ENCODE measurements at places on chromosomes 6 and 20. TPM values are rescaled to one million over a fixed set of nuclear protein-coding genes. Genes with fewer than 3 reads are reported as not detected.

GRCh38 chr6:30615958-30616810 is 859 bp downstream of the PPP1R10 start:
- peaks cover 25% of the 10 kb centered on the region for H3K36me3 ChIP-seq
- peak; percentile 69 for DNase-seq
- H3K4me3 ChIP-seq: peak overlapping the region; percentile 91

DNA sequence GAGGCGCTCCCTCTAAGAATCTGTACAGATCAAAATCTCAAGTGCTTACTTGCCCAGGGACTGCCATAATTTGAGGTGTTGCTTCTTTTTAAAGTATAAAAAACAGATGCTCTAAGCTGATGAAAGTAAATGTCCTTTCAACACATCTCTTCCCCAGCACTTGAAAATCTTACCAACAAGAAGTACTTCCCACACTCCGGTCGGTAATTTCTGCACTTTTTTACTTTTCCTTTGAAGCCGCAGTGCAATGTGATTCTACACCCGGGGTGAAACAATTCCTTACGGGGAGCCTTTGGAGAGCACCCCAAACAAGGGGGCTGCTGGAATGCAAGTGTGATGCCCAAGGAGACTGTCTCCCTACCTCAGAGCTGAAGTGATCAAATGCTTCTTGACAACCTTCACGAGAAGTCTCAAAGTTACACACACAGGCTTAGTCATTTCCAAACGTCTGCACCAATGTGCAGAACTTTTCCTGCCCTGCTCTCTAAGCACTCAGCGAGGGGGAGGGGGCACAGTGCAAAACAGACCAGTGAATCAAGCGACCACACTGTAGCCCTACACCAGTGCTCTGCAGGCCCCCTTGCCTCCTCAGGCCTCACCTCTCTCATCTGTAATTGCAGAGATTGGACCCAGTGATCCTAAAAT is 56.7 kb downstream of the ATXN1 start:
- no peaks in the 10 kb centered on the region for H3K27me3 ChIP-seq
- H3K27ac ChIP-seq: peak overlapping the region; percentile 12
- H3K36me3 ChIP-seq: no peaks in the 10 kb centered on the region
- peaks cover 63% of the 10 kb centered on the region for H3K4me1 ChIP-seq
- peak overlapping the region; percentile 42 for H3K4me3 ChIP-seq
- DNase-seq: no peak

DNA sequence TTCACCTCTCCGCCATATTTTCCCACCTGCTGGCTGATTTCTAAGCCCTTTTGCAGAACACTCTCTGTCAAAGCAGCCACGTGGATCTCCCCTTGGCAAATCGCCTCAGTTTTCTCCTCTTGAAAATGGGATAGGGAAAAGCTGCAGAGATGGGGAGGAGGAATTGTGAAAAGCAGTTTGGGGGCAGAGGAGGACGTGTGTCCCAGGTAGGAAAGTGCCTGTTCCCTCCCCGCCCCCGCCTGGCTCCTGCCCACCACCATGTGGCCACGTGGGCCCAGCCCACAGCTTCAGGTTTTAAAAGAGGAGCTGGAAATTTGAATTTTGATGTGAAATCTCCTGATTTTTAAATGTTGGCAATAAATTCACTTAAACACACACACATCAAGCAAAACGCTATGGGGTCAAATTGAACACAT is 3.6 kb upstream of the CEBPB start:
- H3K4me1 ChIP-seq: peaks cover 5% of the 10 kb centered on the region
- H3K4me3 ChIP-seq: no peak overlapping the region
- DNase-seq: no peak
- no peaks in the 10 kb centered on the region for H3K36me3 ChIP-seq

GRCh38 chr20:1790386-1790785 is 104.8 kb upstream of the SIRPA start:
- H3K27me3 ChIP-seq: peaks cover 19% of the 10 kb centered on the region
- DNase-seq: no peak
- no peaks in the 10 kb centered on the region for H3K4me1 ChIP-seq
- no peak overlapping the region for H3K27ac ChIP-seq
- H3K4me3 ChIP-seq: no peak overlapping the region
- no peaks in the 10 kb centered on the region for H3K36me3 ChIP-seq

- H3K4me3 ChIP-seq: no peak overlapping the region
- H3K36me3 ChIP-seq: no peaks in the 10 kb centered on the region
- DNase-seq: no peak
- H3K27ac ChIP-seq: no peak overlapping the region
These were observed 431.6 kb downstream of the GJA1 start for GRCh38 chr6:121867095-121867494.

DNA sequence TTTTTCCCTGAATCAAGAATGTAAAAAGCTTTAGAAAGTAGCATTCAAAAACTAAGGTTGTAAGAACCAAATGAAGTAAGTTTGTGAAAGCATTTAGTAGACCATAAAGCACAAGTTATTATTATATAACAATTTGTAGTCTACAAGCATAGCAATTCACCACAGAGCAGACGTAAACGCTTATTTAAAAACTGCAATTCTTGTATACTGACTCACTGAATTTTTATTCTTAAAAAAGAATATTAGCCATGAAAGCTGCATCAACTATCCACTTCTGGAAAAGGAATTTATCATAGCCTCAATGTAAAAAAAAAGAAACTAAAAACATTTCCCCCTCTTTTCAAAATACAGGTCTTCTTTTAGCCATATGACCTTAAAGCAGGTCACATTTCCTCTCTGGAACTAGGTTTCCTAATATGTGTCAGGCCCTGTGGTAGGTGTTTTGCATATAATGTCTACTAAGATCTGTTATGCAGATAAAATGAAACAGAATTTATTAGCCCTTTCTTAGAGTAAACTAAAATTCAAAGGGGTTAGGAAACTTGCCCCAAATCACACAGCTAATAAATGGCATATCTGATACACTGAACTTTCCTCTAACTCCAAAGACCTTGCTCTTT is 2.1 kb downstream of the MAP3K7 start:
- H3K27me3 ChIP-seq: no peaks in the 10 kb centered on the region
- H3K36me3 ChIP-seq: no peaks in the 10 kb centered on the region
- H3K27ac ChIP-seq: no peak overlapping the region
- H3K4me3 ChIP-seq: no peak overlapping the region
- peaks cover 42% of the 10 kb centered on the region for H3K4me1 ChIP-seq

- H3K4me1 ChIP-seq: no peaks in the 10 kb centered on the region
- DNase-seq: no peak
- H3K36me3 ChIP-seq: no peaks in the 10 kb centered on the region
- no peaks in the 10 kb centered on the region for H3K27me3 ChIP-seq
- no peak overlapping the region for H3K4me3 ChIP-seq
These were observed 69.1 kb downstream of the CD164 start for GRCh38 chr6:109313139-109313538.

DNA sequence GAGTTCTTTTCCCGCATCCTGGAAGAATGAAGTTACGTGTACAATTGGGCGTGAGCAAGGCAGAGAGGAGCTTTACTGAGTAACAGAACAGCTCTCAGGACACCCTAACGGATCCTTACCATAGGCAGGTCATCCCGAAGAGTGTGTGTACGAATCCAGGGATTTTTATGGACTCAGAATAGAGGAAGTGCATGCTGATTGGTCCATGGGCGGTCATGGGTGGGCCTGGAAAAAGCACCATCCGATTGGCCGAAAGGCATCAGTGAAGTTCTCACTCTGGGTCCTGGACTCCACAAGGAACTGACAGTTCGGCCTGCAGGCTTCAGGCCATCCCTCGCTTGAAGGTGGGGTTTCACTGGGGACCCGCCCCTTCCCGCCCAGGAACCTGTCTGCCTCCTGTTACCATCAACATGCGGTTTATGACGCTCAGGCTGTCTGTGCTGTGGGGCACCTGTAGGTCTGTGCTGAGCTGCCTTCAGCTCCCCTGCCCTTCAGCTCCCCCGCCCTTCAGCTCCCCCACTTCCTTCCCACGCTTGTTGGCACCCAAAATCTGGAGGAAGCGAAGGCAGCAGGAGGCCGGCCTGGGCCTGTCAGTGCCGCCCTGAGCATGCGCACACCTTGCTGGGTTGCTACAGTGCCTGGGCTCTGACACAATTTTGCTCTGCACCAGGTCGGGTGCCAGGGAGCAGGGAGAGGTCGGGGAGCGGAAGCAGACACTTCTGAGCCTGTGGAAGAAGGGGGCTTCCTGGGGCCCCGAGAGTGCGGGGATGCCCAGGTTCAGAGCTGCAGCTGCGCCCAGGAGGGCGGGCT is 57.9 kb upstream of the MANEA start:
- no peak overlapping the region for H3K27ac ChIP-seq
- no peaks in the 10 kb centered on the region for H3K36me3 ChIP-seq
- no peak for DNase-seq
- no peaks in the 10 kb centered on the region for H3K27me3 ChIP-seq
- H3K4me3 ChIP-seq: no peak overlapping the region
- H3K4me1 ChIP-seq: no peaks in the 10 kb centered on the region

GRCh38 chr6:158706369-158706982 is 56.6 kb downstream of the SYTL3 start:
- no peak for DNase-seq
- H3K4me3 ChIP-seq: no peak overlapping the region
- no peaks in the 10 kb centered on the region for H3K36me3 ChIP-seq
- no peak overlapping the region for H3K27ac ChIP-seq
- H3K27me3 ChIP-seq: no peaks in the 10 kb centered on the region

GRCh38 chr6:20211037-20211940 is 980 bp downstream of the MBOAT1 start:
- H3K4me1 ChIP-seq: peaks cover 55% of the 10 kb centered on the region
- peak; percentile 12 for DNase-seq
- peak overlapping the region; percentile 89 for H3K4me3 ChIP-seq
- H3K36me3 ChIP-seq: no peaks in the 10 kb centered on the region
- no peaks in the 10 kb centered on the region for H3K27me3 ChIP-seq

GRCh38 chr6:111653434-111653833 is 47.8 kb upstream of the TRAF3IP2 start:
- no peak overlapping the region for H3K27ac ChIP-seq
- no peak for DNase-seq
- no peaks in the 10 kb centered on the region for H3K27me3 ChIP-seq
- no peaks in the 10 kb centered on the region for H3K4me1 ChIP-seq
- no peak overlapping the region for H3K4me3 ChIP-seq
- H3K36me3 ChIP-seq: no peaks in the 10 kb centered on the region

COL21A1 gene
- total RNA-seq: not detected

- H3K4me1 ChIP-seq: no peaks in the 10 kb centered on the region
- H3K27ac ChIP-seq: no peak overlapping the region
- no peak for DNase-seq
- H3K4me3 ChIP-seq: no peak overlapping the region
- H3K27me3 ChIP-seq: no peaks in the 10 kb centered on the region
These were observed 398.4 kb downstream of the TBC1D32 start for GRCh38 chr6:120935908-120936307.

- H3K27ac ChIP-seq: no peak overlapping the region
- no peaks in the 10 kb centered on the region for H3K36me3 ChIP-seq
- H3K27me3 ChIP-seq: no peaks in the 10 kb centered on the region
- no peaks in the 10 kb centered on the region for H3K4me1 ChIP-seq
These were observed 71.0 kb upstream of the SAMD3 start for GRCh38 chr6:130293800-130294199.

DNA sequence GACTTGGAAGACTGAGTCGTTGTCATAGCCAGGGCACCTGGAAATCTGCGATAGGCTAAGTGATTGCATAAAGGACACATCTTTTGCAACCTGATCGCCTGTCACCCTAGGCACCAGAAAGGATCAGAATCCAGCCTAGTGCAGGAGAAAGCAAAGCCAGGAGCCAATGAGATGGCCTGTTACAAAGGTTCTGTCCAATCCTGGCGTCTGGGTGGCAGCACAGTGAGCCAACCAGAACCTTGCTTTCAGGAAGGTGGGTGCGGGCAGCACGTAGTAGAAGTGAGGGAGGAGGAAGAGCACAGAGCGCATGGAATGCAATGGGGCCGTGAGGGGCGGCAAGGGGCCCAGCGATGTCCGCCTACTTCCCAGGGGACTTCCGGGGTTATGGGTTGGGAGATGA is 120.4 kb upstream of the GGTLC1 start:
- H3K4me1 ChIP-seq: no peaks in the 10 kb centered on the region
- no peak overlapping the region for H3K27ac ChIP-seq
- DNase-seq: peak; percentile 56
- H3K4me3 ChIP-seq: no peak overlapping the region
- no peaks in the 10 kb centered on the region for H3K36me3 ChIP-seq
- H3K27me3 ChIP-seq: no peaks in the 10 kb centered on the region

GRCh38 chr6:20876036-20876435 is 341.8 kb downstream of the CDKAL1 start:
- H3K4me3 ChIP-seq: no peak overlapping the region
- H3K27ac ChIP-seq: no peak overlapping the region
- no peaks in the 10 kb centered on the region for H3K27me3 ChIP-seq
- no peaks in the 10 kb centered on the region for H3K36me3 ChIP-seq
- no peaks in the 10 kb centered on the region for H3K4me1 ChIP-seq
- DNase-seq: no peak

DNA sequence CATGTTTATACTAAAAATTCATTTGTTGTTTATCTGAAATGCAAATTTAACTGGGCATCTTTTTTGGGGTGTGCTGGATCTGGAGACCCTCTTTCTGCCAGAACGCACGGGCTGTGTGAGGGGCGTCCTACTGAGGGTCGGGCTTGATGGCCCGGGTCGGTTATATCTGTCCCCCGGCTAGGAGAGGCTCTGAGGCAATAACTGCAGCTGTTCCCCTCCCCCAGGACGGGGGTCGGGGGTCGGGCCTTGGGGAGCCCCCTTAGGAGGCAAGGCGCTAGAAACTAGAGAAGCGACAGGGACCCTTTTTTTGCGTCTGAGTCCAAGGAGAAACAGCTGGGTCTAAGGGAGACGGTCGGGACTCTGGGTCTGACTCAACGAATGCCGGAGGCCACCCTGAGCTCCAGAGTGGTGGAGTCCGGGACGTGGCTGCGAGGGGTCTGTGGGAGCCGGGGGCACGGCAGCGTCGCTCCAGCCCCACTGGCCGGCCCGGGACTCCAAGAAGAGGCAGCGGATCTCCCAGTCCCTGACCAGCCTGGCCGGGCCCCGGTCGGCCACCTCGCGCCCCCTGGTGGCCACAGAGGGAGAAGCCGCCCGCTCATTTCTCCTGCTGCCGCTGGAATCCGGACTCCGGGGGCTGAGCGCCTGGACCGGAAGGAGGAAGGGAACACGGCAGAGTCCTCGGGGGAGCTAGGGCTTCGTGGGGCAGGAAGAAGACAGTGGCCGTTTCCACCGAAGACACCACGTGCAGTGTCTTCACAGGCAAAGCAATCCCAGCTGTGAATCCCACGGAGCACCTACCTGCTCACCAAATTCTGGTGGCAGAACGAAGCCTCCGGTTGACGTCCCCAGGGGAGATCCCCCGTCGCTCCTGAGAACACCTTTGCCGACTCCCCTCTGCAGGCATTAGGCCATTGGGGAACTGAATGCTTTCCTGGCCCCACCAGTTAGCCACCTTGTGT is 24.0 kb upstream of the SCML4 start:
- H3K4me1 ChIP-seq: peaks cover 22% of the 10 kb centered on the region
- H3K27me3 ChIP-seq: no peaks in the 10 kb centered on the region
- peak overlapping the region; percentile 57 for H3K4me3 ChIP-seq
- H3K36me3 ChIP-seq: no peaks in the 10 kb centered on the region
- peak; percentile 75 for DNase-seq

ZBTB22 gene
- total RNA-seq: 28.7 TPM

GRCh38 chr6:124441450-124441849 is 520.8 kb upstream of the RNF217 start:
- H3K4me1 ChIP-seq: no peaks in the 10 kb centered on the region
- no peak for DNase-seq
- no peak overlapping the region for H3K27ac ChIP-seq

- no peaks in the 10 kb centered on the region for H3K36me3 ChIP-seq
- H3K27me3 ChIP-seq: no peaks in the 10 kb centered on the region
- no peaks in the 10 kb centered on the region for H3K4me1 ChIP-seq
- no peak overlapping the region for H3K27ac ChIP-seq
These were observed 172.0 kb downstream of the MYLK4 start for GRCh38 chr6:2578767-2579166.
